Astrocyte of the cerebellum (primary cell): ENCODE measurements at places on chromosomes 12 and 14.

- no peak for DNase-seq
These were observed 461.3 kb downstream of the BCAT1 start for GRCh38 chr12:24487606-24488005.

DNA sequence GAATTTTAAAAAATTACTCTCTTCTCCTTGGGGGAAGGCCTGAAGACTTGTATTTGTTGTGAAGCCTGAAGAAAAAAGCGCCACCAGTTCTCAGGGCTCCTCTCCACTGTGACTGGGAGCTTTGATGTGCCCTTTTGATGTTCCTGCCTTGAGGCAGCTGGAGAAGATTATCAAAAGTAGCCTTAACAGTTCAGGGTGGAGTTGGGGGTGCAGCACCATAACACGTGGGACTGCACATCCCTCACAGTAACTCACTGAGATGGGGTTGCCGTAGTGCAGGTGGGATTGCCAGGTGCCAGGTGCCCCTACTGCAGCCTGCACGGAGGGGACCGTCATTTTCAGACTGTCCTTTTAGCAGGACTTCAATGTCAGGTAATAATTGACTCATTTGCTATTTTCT lies 474.1 kb downstream of the ETNK1 start:
- DNase-seq, result no peak

DNA sequence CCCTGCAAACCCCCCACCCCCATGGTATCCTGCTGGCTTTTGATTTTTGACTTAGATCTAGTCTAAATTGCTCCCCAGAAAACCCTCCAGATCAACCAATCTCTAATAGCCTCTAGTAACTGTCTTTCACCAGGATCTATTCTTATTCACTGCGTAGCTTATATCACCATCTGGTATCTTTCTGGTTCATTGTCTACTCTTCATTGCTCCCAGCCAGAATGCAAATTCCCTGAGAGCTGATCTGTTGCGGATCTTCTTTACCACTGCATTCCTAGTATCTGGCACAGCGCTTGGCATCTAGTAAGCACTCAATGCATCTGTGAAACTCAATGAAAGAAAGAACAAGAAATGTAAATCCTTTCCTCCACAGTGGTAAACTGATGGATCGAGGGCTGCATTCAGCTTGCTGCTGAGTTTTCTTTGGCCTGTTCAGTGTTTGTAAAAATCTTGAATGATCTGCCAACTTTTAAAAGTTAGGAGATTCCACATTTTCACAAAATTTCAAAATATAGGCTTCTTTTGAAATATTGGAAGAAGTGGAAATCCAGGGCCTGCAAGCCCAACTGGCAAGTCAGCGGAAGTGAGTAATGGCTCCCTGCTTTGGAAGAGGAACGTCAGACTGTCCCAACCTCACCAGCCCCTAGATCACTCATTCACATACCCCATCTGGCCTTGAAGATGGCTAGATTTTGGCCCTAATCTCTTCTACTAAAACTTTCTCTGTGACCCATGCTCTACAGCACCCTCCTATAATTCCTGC lies 274.2 kb downstream of the SSPN start:
- no peak for DNase-seq

- DNase-seq, result no peak
These were observed 11.8 kb upstream of the CEBPE start for GRCh38 chr14:23130871-23131270.

DNA sequence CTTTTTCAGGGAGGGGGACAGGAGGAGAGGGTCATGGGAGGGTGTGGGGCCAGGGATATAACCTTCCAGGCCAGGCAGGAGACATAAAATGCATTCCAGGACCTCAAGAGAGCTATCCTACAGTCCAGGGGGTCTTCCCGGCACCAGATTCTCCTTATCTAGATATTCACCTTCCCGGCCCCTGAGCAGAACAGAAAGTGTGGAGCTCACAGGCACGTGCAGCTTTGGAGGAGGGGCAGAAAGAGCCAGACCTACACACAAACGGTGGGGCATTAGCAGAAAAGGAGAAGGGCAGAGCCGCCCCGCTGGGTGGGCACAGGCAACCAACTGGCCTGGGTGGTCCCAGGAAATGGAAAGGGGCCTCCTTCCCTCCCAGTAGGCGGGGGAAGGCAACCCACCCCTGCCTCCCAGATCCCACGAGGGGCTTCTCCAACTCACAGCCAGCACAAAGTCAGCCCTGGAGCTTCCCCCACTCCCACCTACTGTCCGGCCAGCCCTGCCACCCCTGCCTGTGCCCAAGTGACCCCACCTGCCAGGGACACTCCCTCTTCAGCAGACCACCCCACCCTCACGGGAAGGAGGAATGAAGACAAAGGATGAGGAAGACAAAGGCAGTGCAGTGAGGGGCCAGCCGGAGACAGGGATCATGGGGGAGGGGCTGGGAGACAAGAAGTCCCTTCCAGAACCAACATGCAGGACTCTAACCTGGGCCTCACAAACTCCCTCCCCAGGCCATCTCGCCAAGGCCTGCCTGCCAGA lies 33.3 kb downstream of the CCDC85C start:
- DNase-seq, result no peak

DNA sequence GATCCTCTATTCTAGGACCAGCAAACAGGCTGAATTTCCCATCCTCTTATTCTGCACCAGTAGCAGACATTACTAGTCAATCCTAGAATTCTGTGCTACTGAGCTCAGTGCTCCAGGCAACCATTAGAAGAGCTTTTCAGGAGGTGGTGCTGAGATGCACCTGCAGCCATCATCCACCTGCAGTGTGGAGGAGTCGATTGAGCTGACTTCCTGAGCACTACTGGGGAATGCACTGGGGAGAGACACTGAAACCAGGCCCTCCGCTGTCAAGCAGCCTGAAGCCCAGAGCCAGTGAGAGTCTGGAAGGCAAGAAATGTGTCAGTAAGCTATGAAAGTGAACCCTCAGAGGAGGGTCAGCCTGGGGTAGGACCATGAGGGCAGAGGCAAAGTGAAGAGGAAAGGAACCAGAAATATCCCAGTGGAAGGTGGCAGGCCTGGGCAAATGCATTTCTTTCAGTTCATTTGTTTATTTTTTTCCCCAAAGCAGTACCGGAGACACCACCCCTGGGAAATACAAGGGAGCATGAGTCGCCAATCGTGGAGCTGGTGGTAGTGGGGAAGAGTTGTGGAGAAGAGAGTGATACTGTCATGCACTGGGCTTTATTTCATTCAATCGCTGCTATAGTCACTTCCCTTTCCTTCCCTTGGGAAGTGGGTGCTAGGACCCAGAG lies 23.0 kb upstream of the SERPINA4 start:
- DNase-seq, result no peak

GRCh38 chr12:90299121-90299520 lies 590.5 kb upstream of the ATP2B1 start:
- DNase-seq, result no peak

- no peak for DNase-seq
These were observed 81.0 kb downstream of the TMX1 start for GRCh38 chr14:51321036-51321435.

DNA sequence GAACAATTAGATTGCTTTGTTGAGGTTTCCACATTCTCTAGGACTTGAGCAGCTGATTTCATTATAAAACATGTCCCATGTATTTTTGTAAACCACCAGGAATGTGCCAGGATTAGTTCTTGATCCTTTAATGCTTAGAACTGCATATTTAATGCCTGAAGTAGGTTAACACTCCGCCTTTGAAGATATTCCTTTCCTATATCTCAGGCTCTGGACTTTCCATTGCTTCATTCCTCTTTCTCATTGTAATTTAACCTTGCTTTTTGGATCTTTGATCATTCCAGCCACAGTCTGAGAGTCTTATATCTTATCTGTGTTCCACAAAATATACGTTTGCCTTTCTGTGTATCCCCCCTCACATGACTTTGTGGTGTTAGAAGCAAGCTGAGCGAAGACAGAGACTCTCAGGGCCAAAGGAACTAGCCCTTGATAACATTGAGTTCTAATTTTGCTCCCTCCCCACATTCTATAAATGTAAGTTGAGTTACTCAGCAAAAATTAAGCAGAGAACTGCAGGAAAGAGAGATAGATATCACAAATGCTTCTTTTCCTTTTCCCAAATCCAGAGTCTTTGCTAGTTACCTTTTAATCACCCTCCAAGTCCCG lies 2.4 kb upstream of the CLEC1B start:
- no peak for DNase-seq

- DNase-seq, result peak; percentile 23
These were observed 17.8 kb upstream of the BCL7A start for GRCh38 chr12:122003651-122004611.

- DNase-seq, result no peak
These were observed 494.8 kb downstream of the NELL2 start for GRCh38 chr12:44381341-44381740.

DNA sequence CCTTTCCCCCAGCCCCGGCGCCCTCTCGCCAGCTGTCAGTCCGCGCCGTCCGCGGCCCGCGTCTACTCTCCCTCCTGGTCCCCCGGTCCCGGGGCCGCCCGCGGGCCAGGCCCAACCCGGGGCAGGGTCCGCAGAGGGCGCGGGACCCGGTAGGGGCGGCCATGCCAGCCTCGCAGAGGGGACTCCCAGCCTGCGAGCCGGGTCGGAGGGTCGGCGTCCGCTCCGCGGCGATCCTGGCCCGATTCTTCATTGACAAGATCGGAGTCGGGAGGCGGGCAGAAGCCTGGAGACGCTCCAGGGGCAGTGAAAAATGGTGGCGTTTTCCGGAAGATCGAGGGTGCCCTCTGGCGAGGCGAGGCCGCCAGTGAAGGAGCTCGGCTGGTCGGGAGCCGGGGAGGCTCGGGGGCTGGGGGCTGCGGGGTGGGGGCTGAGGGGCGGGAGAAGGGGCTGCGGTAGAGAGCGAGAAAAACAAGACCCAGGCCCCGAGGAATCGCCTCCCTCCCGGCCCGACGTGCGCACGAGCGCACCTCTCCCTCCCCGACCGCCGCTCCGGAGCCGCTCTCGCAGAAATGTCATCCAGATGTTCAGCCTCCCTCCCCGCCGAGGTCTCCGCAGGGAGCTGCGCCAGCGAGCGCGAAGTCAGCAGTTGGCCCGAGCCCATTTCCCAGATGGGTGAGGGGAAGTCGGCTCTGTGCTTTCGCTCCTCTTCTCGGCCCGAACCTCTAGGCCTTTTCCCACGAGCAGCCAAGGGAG lies 647 bp upstream of the TGFB3 start:
- peak; percentile 51 for DNase-seq

DNA sequence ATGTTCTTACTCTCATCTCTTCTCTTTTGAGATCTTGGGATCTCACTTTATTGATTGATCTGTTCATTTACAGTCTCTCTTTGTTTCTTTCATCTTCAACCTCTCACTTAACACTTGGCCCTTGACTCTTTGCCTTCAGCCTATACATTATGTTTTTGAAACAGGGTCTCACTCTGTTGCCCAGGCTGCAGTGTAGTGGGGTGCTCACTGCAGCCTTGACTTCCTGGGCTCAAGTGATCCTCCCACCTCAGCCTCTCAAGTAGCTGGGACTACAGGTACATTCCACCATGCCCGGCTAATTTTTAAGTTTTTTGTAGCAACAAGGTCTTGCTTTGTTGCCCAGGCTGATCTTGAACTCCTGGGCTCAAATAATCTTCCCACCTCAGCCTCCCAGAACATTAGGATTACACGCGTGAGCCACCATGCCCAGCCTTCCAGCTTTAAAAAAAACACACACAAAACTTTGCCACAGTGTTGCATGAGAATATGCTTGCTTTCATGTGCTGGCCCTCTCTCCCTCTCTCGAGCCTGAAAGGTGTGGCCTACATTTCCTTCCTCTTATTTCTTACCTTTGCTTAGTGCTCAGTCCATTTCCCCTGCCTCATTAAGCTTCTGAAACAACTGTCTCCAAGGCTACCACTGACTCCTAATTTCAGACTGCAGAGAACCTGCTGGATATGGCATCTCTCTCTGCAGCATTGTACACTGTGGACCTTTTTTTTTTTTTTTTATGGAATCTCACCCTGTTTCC lies 9.9 kb downstream of the DIP2B start:
- DNase-seq, result no peak

GRCh38 chr12:65984227-65984479 lies 146.4 kb downstream of the LLPH start:
- DNase-seq, result no peak

GRCh38 chr14:66237741-66238140 lies 248.4 kb upstream of the CCDC196 start:
- no peak for DNase-seq

DNA sequence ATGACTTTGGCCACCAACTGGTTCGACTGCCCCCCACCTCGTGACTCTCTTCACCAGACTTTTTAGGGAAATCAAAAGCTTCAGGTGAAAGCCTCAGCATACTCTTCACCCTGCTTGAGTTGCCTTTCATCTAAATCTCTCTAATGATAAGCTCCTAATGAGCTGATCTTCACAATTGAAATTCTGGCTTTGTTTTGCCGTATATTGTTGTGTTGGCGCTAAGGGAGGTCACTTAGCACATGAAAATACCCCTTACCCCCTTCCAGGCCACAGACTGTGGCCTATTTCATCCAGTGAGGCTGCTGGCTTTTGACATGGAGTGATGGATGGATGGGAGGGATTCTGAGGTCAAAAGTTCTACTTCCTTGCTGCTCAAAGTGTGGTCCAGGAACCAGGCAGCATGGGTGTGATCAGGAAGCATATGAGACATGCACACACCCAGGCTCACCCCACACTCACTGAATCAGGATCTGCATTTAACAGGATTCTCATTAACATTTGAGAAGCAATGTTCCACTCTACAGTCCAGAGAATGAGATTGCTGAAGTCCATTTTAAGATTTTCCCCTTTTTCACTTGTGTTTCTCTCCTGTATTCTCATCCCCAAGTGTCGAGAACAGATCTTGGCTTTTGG lies 131.4 kb downstream of the DACT1 start:
- DNase-seq, result no peak

DNA sequence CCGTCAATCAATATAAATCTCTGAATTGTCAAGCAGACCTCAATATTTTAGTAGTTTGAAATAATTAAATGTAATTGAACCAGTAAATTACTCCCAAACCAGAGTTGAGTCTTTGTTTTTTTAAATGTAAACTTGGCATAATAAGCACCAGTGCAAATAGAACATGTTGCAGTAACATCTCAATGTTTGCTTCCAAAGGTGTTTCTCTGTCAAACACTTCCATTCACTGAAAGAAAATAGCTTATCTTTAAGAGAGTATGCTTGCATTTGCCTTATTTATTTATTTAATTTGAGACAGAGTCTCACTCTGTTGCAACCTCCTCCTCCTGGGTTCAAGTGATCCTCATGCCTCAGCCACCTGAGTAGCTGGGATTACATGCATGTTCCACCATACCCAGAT lies 39.9 kb upstream of the EGLN3 start:
- DNase-seq, result no peak

DNA sequence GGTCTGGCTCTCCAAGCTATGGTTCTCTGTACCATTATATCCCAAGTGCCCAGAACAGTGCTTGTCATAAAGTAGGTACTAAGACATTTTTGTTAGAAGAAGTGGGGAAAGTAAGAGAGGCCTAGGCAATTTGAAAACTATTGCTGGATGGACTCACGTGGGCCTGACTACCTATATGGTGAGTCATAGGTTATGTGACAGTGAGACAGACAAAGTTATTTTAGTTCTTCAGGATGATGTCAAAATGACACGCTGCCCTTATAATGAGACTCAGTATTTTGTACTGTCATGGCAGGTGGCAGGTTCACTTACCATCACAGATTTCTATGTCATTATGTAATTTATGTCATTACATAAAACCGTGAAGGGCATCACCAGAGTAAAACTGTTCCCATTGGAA lies 53.1 kb downstream of the PARP11 start:
- DNase-seq, result no peak
